Activated naive CD4-positive, alpha-beta T cell treated with anti-CD3 and anti-CD28 coated beads for 36 hours (primary cell): ENCODE measurements at places on chromosomes 4 and X. TPM values are rescaled to one million over a fixed set of nuclear protein-coding genes. Genes with fewer than 3 reads are reported as not detected.
A peak's percentile ranks its signal among the peaks of the same experiment; 100 is the strongest.

GRCh38 chr4:144967161-144967560 is 130.8 kb downstream of the ANAPC10 start:
- H3K27me3 ChIP-seq: no peaks in the 10 kb centered on the region
- H3K4me1 ChIP-seq: no peaks in the 10 kb centered on the region
- H3K27ac ChIP-seq: no peak overlapping the region
- no peak for DNase-seq
- no peak overlapping the region for H3K4me3 ChIP-seq

- H3K27me3 ChIP-seq: peaks cover 2% of the 10 kb centered on the region
- no peaks in the 10 kb centered on the region for H3K4me1 ChIP-seq
- DNase-seq: no peak
- no peaks in the 10 kb centered on the region for H3K36me3 ChIP-seq
These were observed 109.2 kb downstream of the WDFY3 start for GRCh38 chr4:84857296-84857695.

GRCh38 chr4:78644744-78645330 is 93.3 kb downstream of the ANXA3 start:
- no peak overlapping the region for H3K27ac ChIP-seq
- no peak overlapping the region for H3K4me3 ChIP-seq
- H3K4me1 ChIP-seq: peaks cover 7% of the 10 kb centered on the region
- H3K36me3 ChIP-seq: no peaks in the 10 kb centered on the region
- DNase-seq: peak; percentile 78

- no peak for DNase-seq
- H3K36me3 ChIP-seq: no peaks in the 10 kb centered on the region
- no peak overlapping the region for H3K4me3 ChIP-seq
- peaks cover under 1% of the 10 kb centered on the region for H3K27me3 ChIP-seq
- no peak overlapping the region for H3K27ac ChIP-seq
- no peaks in the 10 kb centered on the region for H3K4me1 ChIP-seq
These were observed 31.6 kb upstream of the NSG1 start for GRCh38 chr4:4355302-4355701.

GRCh38 chr4:168398188-168398587 is 79.6 kb upstream of the DDX60 start:
- H3K27me3 ChIP-seq: no peaks in the 10 kb centered on the region
- no peak for DNase-seq
- H3K4me3 ChIP-seq: no peak overlapping the region
- no peaks in the 10 kb centered on the region for H3K4me1 ChIP-seq
- H3K36me3 ChIP-seq: peaks cover 51% of the 10 kb centered on the region

GRCh38 chrX:34557733-34558132 is 99.4 kb downstream of the TMEM47 start:
- no peaks in the 10 kb centered on the region for H3K36me3 ChIP-seq
- no peaks in the 10 kb centered on the region for H3K27me3 ChIP-seq
- H3K4me3 ChIP-seq: no peak overlapping the region
- H3K27ac ChIP-seq: no peak overlapping the region
- H3K4me1 ChIP-seq: no peaks in the 10 kb centered on the region

The SLC9A6 gene
- total RNA-seq: 10.0 TPM

The SYTL5 gene
- not detected for total RNA-seq

The TRPC5OS gene
- not detected for total RNA-seq

The ARHGAP10 gene
- total RNA-seq: 3.8 TPM

- H3K36me3 ChIP-seq: no peaks in the 10 kb centered on the region
- no peak overlapping the region for H3K4me3 ChIP-seq
- H3K27me3 ChIP-seq: no peaks in the 10 kb centered on the region
- no peak overlapping the region for H3K27ac ChIP-seq
- no peaks in the 10 kb centered on the region for H3K4me1 ChIP-seq
These were observed 286.4 kb upstream of the SMIM31 start for GRCh38 chr4:164467493-164467892.

The CCDC120 gene
- 2.1 TPM for total RNA-seq

DNA sequence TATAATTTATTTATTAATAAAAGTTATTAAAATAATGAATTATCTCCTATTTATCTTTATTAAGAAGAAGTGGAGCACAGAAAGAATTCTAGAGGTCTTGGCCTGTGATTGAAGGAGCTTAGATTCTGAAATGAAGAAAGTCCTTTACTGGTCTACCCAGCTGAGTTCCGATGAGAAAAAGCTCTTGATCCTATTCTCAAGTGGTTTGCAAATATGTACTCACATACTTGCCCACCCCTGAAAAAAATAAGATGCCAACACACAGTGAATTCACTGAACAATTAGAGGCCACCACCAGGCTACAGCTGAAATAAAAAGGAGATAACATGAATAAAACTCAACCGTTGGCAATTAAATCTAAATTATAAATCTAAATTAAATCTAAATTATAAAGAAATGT is 253.4 kb downstream of the MAPK10 start:
- H3K4me1 ChIP-seq: no peaks in the 10 kb centered on the region
- H3K27me3 ChIP-seq: no peaks in the 10 kb centered on the region
- no peak overlapping the region for H3K27ac ChIP-seq
- no peaks in the 10 kb centered on the region for H3K36me3 ChIP-seq
- H3K4me3 ChIP-seq: no peak overlapping the region

DNA sequence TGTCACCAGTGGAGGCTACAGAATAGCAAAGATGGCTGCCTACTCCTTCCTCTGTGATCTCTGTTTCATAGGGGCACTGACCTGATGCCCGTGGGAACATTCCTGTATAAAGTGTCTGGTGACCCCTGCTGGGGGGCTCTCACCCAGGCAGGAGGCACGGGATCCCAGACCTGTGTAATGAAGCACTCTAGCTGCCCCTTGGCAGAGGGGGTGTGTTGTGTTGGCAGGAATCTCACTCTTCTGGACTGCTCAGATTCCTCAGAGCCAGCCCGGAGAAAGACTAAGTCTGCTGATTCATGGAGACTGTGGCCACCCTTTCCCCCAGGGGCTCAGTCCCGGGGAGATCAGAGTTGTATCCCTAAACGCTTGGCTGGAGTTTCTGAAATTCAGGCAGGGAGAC is 648.3 kb downstream of the SPRY1 start:
- no peak overlapping the region for H3K4me3 ChIP-seq
- H3K27ac ChIP-seq: no peak overlapping the region
- H3K4me1 ChIP-seq: no peaks in the 10 kb centered on the region
- H3K36me3 ChIP-seq: peaks cover 1% of the 10 kb centered on the region

DNA sequence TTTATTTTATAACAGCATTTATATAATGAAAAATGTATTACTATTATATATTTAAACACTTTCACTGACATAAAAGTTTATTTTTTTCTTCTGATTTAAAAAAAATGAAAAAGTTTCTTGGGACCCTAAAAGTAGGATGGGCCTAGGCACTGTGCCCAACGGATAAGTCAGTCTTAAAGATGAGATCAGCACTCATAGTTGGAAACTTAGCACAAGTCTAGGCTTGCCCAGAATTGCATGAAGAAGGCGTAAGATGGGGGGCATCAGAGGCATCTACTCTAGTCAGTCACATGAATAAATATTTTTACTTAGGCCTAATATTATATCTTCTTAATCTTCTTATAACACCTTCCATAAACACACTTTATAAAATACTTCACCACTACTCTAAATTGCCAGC is 306.7 kb upstream of the GRID2 start:
- no peaks in the 10 kb centered on the region for H3K36me3 ChIP-seq
- DNase-seq: no peak
- no peaks in the 10 kb centered on the region for H3K27me3 ChIP-seq
- H3K4me3 ChIP-seq: no peak overlapping the region
- no peaks in the 10 kb centered on the region for H3K4me1 ChIP-seq

DNA sequence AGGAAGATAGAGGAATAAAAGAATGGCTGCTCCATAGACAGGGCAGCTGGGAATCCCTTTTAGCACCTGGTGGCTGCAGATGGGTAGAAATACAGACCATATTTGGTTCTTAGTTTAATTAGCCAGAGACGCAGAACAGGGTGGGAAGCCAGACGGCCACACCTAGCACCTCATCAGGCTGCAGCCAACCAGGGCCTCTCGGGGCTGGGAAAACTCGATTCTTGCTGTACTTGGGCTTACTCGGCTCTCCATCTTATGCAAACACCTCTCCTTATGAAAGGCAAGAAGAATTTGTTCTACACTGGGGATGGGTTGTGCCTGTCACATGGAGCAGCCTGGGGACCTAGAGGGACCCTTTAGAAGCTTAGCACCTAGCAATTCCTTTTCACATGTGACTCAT is 19.7 kb downstream of the IRAK1 start:
- H3K27ac ChIP-seq: no peak overlapping the region
- no peak for DNase-seq
- H3K4me3 ChIP-seq: no peak overlapping the region

The CLNK gene
- not detected for total RNA-seq

- peaks cover 45% of the 10 kb centered on the region for H3K4me1 ChIP-seq
- H3K4me3 ChIP-seq: peak overlapping the region; percentile 80
- H3K27me3 ChIP-seq: no peaks in the 10 kb centered on the region
- peak; percentile 42 for DNase-seq
- H3K36me3 ChIP-seq: peaks cover 16% of the 10 kb centered on the region
- peak overlapping the region; percentile 85 for H3K27ac ChIP-seq
These were observed 1.8 kb downstream of the NOP14 start for GRCh38 chr4:2961421-2961810.

- no peak overlapping the region for H3K4me3 ChIP-seq
- no peaks in the 10 kb centered on the region for H3K27me3 ChIP-seq
- H3K36me3 ChIP-seq: peaks cover 36% of the 10 kb centered on the region
- H3K4me1 ChIP-seq: no peaks in the 10 kb centered on the region
- no peak for DNase-seq
These were observed 236.4 kb downstream of the DHRSX start for GRCh38 chrX:2264179-2265030.

The TKTL1 gene
- total RNA-seq: not detected

DNA sequence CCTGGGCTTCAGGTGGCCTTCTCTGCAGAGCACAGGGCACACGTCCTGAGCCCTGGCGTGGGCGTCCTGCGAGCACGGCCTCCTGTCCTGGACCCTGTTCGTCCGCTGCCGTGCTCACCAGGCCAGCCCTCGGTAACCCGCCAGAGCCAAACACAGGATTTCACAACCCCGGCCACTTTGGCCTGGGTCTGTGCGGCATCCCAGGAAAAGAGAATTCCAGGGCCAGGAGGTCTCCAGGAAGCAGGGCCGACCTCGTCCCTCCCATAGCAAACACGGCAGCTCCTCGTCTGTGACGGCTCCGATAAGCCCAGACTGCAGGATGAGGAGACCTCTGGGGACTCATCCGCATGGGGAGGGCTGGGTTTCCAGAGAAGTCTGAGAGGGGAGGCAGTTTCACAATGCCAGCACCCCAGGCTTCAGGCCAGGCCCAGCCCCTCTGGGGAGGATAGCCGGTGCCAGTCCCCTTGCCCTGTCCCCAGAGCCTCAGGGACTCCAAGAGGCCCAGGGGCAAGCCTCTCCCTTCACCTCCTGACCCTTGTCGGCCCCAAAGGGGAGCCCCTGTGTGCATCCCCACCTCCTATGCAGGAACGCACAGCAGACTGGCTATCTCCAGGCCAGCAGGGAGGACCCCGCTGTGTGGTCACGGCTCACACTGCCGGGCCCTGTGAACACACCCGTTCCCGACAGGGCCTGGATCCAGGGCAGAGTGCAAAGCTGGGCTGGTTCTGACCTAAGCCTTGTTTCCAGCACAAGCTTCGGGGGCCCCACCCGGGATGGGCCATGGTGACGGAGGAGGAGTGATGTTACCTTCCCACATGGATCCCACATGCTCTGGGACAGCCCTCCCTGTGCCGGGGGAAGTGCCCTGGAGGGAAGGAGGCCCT is 22.3 kb upstream of the HTRA3 start:
- no peak overlapping the region for H3K27ac ChIP-seq
- no peaks in the 10 kb centered on the region for H3K27me3 ChIP-seq
- H3K4me3 ChIP-seq: no peak overlapping the region
- H3K36me3 ChIP-seq: no peaks in the 10 kb centered on the region
- no peak for DNase-seq

- no peak overlapping the region for H3K4me3 ChIP-seq
- DNase-seq: no peak
- H3K27ac ChIP-seq: no peak overlapping the region
- peaks cover 49% of the 10 kb centered on the region for H3K4me1 ChIP-seq
- no peaks in the 10 kb centered on the region for H3K27me3 ChIP-seq
These were observed 2.0 kb upstream of the SH3BP2 start for GRCh38 chr4:2790583-2791517.

The MAGEA9B gene
- total RNA-seq: not detected

GRCh38 chr4:186915816-186916215 is 192.2 kb upstream of the FAT1 start:
- DNase-seq: no peak
- no peak overlapping the region for H3K4me3 ChIP-seq
- no peak overlapping the region for H3K27ac ChIP-seq
- no peaks in the 10 kb centered on the region for H3K36me3 ChIP-seq

The CXCL5 gene
- not detected for total RNA-seq

GRCh38 chr4:40134206-40134917 is 62.5 kb upstream of the RHOH start:
- no peak for DNase-seq
- H3K4me1 ChIP-seq: peaks cover 7% of the 10 kb centered on the region
- no peak overlapping the region for H3K4me3 ChIP-seq
- no peaks in the 10 kb centered on the region for H3K27me3 ChIP-seq

DNA sequence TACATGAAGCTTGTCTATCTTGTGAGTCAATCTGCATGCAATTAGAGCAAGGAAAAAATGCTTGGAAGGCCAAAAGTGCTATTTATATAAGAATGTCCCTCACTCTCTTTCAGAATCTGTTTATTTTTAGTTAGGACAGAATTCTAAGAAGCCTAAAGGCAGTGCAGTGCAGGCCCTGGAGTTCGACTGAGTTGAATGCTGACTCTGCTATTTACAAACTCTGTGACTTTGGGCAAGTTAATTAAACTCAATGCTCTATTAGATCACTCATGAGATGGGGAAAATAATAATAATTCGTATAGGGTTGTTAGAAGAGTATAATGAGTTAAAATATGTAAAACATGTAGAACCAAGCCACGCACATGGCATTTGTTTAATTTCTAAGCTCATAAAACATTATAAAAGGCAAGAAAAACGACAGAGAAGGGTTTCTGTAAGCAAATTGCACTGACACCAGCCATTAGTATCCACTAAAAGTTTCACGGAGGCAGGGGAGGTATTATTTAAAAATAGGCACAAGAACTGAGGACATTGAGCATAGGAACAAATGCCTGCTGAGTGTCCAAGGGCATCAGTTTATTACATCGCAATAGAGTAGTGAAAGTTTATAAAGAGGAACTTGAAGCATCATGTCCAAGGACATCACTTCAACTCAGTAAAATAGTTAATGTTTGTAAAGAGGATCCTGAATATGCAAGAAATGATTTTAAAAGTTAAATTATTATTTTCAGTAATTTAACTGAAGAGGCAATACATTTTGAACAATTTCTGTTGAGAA is 115.0 kb upstream of the INPP4B start:
- no peak for DNase-seq
- H3K27ac ChIP-seq: no peak overlapping the region
- no peaks in the 10 kb centered on the region for H3K36me3 ChIP-seq
- H3K27me3 ChIP-seq: peaks cover 7% of the 10 kb centered on the region

DNA sequence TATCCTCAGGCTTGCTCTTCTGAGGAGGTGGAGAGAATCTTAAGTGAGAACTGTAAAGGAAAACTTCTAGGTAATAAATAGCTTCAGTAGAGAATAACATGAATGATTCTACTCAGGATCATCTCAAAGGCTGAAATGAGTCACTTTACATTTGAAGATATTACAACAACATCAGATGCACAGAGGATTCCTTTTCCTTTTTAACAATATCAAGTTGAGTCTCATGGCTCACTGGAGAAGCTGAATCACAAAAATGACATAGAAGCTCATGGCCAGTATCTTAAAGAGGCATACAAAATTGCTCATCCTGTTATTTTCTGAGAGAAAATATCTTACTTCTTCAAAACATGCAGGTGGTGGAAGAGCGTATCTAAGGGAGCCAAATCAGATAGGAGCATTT is 72.5 kb upstream of the EMCN start:
- peaks cover 2% of the 10 kb centered on the region for H3K4me1 ChIP-seq
- H3K27ac ChIP-seq: no peak overlapping the region
- H3K36me3 ChIP-seq: no peaks in the 10 kb centered on the region
- no peak for DNase-seq
- H3K27me3 ChIP-seq: peaks cover 3% of the 10 kb centered on the region

GRCh38 chr4:40948014-40948413 is 198.3 kb downstream of the NSUN7 start:
- no peaks in the 10 kb centered on the region for H3K4me1 ChIP-seq
- no peak overlapping the region for H3K4me3 ChIP-seq
- no peak for DNase-seq
